Smooth muscle cell of the brain vasculature (primary cell): ENCODE measurements at places on chromosomes 11 and 22.

GRCh38 chr11:45964911-45965389, 42.5 kb downstream of the LARGE2 start:
- peak; percentile 49 for DNase-seq

GRCh38 chr11:65526744-65527143, 1.9 kb downstream of the SCYL1 start:
- no peak for DNase-seq

DNA sequence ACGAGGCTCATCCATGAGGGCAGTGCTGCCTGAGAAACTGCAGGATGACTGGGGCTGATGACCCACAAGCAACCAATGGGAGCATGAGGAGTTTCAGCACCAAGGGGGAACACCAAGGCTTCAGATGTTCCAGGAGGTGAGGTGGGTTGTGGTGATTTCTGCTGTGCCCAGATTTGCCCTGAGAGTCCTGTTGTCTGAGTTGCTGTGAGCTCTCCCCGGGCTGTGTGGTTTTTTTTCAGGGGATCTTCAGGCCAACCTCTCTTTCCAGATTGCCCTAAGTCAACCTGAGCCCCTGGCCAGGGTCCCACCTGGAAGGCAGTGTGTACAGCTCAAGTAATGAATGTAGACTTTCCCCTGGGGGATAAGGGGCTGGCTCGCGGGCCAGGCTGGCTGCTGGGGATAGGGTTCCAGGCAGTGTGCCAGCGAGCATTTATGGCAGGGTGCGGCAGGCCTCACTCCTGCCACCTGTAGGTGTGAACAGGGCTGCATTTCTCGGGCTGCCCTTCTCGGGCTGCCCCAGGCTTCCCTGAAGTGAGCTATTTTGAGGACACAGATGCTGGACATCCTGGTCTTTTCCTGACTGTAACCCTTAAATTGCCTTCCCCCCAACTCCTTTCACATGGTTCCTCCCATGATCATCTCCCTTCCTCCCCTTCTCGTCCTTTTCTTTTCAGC, 9.8 kb downstream of the SLC22A6 start:
- DNase-seq, result no peak

DNA sequence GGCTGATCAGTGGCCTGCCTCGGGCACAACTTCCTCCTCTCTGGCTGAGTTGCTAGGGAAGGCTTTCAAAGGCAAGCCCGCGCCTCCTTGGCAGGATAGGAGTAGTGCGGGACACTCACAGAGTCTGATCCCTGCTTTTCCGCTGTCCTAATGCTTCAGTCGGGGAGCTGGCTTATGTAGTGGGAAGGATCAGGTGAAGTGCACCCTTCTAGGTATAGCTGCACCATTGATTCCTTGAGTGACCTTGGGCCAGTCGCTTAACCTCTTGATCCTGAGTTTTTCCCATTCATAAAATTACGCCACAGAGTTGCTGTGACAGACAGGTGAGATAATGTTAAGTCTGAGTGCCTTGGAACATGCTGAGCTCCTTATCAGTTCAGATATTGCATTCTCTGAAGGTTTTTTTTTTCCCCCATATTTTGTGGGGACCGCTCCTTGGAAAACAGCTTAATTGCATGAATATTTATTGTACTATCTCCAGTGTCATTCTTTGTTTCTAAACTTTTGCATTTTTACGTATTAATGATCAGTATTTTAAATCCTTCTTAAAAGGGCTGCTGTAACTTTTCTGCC, 961 bp downstream of the IPO7 start:
- DNase-seq, result no peak

- no peak for DNase-seq
Observed at GRCh38 chr11:6862961-6863360, at the start of gene OR10A2. Gene OR10A2, plus strand, starts transcription at chr11:6863057. Its CDS starts 6,698 bp downstream, at chr11:6869755.

DNA sequence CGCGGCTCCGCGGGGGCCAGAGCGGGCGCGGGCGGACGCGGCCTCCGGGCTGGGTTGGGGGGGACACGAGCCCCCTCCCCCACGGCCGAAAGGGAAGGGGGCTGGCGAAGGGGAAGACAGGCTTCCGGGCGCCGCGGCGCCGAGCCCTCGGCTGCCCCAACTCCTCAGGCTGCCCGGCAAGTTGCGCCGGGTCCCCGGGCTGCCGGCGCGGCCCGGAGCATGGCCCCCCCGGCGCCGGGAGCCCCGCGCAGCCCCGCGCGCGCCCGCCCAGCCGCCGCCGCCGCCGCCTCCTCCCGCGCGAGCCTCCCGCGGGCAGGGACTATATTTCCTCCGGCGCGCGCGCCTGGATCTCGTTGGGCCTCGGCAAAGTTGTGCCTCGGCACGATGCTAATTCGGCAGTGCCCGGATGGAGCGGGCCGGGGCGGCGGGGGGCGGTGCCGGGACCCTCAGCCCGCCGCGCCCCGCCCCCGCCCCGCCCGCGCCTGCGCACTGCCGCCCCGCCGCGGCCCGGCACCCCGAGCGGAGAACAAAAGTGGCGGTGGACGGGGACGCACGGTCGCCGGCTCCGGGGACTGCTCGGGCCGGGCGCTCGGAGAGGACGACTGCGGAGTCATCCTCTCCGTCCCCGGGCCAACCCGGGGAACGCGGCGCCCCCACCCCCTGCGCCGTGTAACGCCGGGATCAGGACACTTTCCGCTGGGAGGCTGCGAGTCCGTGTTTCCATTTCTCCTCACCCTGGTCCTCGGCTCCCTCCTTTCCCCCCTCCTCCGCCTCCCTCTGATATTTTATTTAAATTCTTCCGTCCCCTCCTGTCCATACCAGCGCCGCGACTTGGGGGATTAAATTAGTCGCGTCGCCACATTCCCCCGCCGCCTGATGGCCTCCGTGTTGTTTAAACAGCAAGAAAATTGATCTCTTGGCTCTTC, at the start of gene PHF21B:
Gene PHF21B (minus strand): TSS at position 400 of the 926 bp plus-strand sequence. CDS start 456 bp downstream, outside the sequence.
- no peak for DNase-seq

GRCh38 chr11:125136001-125136400, 24.6 kb upstream of the TMEM218 start:
- DNase-seq, result no peak

GRCh38 chr11:73445980-73446379, 69.8 kb downstream of the RELT start:
- DNase-seq, result no peak

DNA sequence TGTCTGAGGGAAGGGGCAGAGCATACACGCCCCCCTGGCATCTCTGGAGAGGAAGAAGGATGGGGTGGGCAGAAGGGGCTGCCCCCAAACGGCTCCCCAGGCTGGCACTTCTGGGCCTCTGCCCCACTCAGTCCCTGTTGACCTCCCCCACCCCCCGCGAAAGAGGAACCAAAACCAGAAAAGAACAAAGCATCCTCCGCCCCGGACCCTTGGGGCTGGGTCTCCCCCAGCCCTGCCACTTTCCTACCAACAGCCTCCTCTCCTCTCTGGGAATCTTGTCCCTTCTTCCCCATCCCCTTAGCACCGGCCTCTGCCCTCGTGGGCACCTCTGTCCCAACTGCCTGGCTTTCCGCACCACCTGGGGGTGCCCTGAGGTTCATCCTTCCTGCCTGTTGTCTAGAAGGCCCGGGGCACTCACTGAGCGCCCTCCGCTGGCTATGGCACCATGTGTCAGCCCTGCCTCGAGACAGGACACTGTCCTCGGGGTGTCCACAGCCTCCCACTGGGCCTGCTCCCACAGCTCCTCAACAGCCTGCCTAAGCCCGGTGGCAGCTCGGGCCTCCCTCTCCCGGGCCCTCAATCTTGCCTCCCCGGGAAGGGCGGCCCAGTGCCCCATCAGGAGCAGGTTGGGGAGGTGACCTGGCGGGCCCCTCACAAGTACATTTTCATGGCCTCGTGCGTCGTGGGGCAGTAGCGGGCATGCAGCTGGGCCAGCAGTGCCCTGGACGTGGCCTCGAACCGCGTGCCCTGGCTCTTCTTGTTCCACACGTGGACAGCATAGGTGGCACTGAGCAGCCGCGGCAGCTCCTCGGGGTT, 28.2 kb downstream of the A4GALT start:
- no peak for DNase-seq

GRCh38 chr11:128551058-128551457, 36.3 kb downstream of the ETS1 start:
- no peak for DNase-seq

DNA sequence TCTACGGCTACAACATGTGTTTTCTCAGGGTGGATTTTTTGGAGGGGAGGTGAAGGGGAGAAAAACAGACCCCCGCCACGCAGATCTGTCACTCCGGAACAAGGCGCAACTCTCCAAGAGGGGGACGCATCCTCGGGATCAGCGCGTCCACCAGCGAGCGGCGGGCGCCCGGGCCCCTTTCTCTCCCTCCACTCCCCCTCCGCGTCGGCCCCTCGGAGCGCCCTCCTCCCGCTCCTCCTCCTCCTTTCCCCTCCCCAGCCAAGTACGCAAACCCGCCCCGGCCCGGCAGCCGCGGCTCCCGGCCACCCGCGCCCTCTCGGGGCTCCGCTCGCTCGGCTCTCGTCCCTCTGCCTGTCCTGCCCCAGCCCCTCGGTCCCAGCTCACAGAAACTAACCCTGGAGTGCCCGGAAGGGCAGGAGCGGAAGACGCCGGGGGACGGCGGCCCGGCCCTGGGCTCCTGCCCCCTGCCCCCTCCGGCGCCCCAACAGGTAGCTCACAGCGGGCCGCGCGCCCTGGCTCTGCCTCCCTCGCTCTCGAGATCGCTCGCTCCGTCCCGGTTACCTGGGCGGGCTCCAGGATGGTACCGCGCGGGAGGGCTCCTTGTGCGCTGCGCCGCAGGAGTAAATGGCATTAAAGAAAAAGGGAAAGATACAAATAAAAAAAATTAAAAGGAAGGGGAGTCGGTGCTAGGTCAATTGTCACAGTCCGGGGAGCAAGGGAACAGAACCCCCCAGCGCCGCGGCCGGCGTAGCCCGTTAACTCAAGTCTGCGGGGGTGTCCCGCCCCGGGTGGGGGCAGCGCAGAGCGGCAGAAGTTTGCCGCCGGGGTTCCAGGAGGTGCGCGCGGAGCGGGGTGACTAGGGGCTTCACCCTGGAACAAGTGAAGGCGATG, 131.4 kb upstream of the C11orf58 start:
- DNase-seq, result no peak

GRCh38 chr11:6387811-6388599, 2.3 kb upstream of the SMPD1 start:
- no peak for DNase-seq

DNA sequence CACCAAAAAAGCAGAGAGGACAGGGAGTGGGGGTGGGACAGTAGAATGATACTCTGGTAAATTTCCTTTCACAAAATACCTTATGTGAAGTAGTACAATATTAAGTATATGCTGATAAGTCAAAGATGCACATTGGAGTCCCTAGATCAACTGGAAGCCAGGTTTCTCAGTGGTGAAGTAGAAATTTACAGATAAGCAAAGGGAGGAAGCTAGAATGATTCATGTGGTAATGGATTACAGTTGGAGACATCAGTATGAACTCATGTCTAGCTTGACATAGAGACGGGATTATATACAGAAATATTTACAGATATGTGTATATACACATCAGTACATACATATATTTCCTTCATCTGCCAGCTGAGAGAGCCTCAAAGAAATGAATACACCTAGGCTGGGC, 21.5 kb downstream of the PLEKHB1 start:
- DNase-seq, result no peak

GRCh38 chr11:111906680-111907079, 4.9 kb downstream of the CRYAB start:
- no peak for DNase-seq

DNA sequence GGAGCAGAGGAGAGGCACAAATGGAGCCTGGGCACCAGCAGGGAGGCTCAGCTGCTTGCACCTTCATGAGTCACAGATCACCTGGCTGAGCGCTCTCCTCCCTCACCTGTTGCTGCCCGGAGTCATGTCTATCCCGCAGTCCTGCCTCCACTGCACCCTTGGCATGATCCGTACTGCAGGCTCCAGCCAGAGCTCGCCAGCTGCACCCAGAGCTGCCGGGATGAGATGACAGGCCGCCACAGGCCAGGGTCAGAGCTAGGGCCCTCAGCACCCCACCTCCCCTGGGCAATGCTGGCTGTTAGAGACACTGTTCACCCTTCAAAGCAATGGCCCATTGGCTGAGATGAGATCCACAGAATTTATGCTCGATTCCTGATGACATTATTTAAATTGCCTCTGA, 702.8 kb downstream of the TBC1D22A start:
- DNase-seq, result no peak

GRCh38 chr11:73034331-73034730, 107.8 kb downstream of the FCHSD2 start:
- DNase-seq, result no peak

GRCh38 chr11:125083312-125084056, 20.4 kb downstream of the SLC37A2 start:
- no peak for DNase-seq

DNA sequence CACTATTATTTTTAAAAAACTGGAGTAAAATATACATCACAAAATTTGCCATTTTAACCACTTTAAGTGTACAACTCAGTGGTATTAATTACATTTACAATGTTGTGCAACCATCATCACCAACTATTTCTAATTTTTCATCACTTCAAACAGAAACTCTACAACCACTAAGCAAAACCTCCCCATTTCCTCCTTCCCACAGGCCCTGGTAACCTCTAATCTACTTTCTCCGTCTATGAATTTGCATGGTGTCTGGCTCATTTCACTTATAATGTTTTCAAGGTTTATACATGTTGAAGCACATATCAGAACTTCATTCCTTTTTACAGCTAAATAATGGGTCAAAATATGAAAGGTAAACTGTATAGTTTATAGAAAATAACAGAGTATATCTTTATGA, 24.4 kb downstream of the DDI1 start:
- no peak for DNase-seq

GRCh38 chr11:10778217-10778970, 27.3 kb downstream of the CTR9 start:
- no peak for DNase-seq

- DNase-seq, result no peak
Observed at GRCh38 chr11:70915158-70915985, 337.0 kb downstream of the SHANK2 start.

DNA sequence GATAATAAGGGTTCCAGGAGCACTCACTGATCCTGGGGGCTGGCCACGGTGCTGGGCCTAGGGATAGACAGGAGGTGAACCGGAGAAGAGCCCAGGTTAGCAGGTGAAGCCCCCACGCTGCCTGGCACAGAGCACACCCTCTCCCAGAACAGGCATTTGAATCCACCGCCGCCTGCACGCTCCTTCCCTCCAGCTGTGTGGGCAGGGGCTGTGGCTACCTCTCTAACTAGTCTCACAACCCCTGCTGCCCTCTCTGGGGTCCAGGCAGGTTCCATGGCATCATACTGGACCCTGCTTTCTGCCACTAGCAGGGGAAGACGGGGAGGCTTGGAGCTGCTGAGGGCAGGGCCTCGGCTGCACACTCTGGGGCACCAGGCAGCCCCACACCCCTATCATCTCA, 358.0 kb downstream of the CTTN start:
- no peak for DNase-seq

DNA sequence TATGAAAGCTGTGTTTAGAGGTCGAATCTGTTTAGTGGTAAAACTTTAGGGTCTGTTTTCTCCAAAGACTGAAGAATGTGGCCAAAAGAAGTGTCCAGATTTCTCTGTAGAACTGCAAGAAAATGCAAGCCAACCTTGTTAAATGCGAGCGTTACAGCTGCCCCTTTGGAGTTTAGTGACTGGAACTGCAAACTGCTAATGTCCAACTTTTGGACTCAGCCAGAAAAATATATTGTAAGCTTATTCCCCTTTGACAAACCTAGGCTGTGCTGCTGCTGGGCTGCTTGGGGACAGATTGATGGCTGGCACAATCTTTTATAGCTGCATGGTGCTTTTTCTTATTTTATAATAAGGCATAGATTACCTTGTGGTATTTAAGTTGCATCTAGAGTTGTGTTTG, 3.9 kb downstream of the TEAD1 start:
- no peak for DNase-seq

- no peak for DNase-seq
Observed at GRCh38 chr11:35135222-35135621, 3.7 kb upstream of the CD44 start.

GRCh38 chr11:28100665-28101064, 7.3 kb downstream of the KIF18A start:
- DNase-seq, result no peak

- DNase-seq, result no peak
Observed at GRCh38 chr11:2271077-2271326, 614 bp upstream of the ASCL2 start.
